ENCODE measurements at places on chromosomes 2 and 18.

- DNase-seq = peak; percentile 54
These were observed 22.5 kb upstream of the ACVR1 start for GRCh38 chr2:157898591-157898996.

GRCh38 chr2:9377461-9378097 is 45.7 kb downstream of the ITGB1BP1 start:
- DNase-seq = no peak

GRCh38 chr2:72917138-72917876 is at the start of gene EMX1:
Gene EMX1, plus strand, starts transcription at chr2:72917519. Its CDS starts 334 bp downstream, at chr2:72917853.
- DNase-seq = peak; percentile 56

GRCh38 chr2:152761214-152761613 is 42.8 kb downstream of the ARL6IP6 start:
- DNase-seq = no peak

GRCh38 chr2:207688597-207688996 is 22.8 kb upstream of the CCNYL1 start:
- no peak for DNase-seq

- no peak for DNase-seq
These were observed 34.9 kb downstream of the SCTR start for GRCh38 chr2:119489232-119489952.

GRCh38 chr2:225779829-225780228 is 380.3 kb downstream of the NYAP2 start:
- DNase-seq = no peak

- DNase-seq = peak; percentile 81
These were observed 594 bp downstream of the FAM161A start for GRCh38 chr2:61853086-61853846.

DNA sequence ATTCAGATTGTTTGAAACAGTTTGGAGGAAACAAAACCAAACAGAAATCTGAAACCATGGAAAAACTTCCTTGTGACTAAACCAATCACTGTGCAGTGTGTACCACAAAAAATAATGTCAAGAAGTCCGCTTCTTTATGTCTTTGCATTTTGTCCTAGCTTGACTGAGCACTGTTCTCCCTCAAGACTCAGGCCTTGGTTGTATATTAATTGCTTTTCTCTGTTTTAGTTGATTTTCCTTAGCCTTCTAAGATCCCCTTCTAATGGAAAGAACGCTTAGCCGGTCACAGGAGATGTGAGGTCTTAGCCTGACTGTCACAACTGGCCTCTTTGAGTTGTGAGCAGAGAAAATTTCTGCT is 56.6 kb downstream of the LCLAT1 start:
- DNase-seq = no peak

DNA sequence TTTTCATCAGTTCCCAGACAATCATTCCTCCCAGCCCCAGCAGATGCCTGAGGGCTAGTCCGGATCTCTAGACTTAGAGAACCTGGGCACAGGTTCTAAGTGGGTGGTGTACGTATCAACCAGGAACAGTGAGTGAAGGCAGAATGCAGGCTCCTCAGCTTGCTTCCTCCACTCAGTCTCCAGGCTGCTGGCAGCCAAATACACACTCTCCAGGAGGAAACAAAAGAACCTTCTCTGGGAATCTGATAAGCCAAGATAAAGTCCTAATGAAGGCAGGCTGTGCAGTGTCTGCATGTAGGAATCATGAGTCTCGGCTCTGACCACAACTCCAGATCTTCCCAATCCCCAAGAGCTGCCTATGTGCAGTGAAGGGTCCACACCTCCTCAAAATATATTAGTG is 245.7 kb downstream of the SP3 start:
- no peak for DNase-seq

DNA sequence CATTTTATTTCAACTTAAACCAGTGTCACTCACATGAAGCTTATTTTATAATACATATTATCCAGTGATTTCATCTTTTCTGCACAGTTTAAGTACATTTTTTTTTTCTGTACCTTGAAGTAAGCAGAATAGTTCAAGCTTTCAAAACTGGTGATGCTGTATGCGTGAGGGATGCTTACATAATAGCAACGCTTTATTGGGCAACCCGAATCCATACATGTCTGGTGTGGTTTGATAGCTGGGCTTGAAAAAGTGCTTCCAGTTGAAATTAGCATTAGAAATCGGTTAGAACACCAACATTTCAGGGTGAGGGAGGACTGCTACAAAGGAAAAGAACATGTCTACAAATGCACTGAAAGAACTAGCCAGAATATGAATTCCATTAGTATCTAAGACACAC is 117.4 kb downstream of the MBP start:
- peak; percentile 55 for DNase-seq

GRCh38 chr18:11310476-11311086 is 161.2 kb upstream of the PIEZO2 start:
- peak; percentile 81 for DNase-seq

DNA sequence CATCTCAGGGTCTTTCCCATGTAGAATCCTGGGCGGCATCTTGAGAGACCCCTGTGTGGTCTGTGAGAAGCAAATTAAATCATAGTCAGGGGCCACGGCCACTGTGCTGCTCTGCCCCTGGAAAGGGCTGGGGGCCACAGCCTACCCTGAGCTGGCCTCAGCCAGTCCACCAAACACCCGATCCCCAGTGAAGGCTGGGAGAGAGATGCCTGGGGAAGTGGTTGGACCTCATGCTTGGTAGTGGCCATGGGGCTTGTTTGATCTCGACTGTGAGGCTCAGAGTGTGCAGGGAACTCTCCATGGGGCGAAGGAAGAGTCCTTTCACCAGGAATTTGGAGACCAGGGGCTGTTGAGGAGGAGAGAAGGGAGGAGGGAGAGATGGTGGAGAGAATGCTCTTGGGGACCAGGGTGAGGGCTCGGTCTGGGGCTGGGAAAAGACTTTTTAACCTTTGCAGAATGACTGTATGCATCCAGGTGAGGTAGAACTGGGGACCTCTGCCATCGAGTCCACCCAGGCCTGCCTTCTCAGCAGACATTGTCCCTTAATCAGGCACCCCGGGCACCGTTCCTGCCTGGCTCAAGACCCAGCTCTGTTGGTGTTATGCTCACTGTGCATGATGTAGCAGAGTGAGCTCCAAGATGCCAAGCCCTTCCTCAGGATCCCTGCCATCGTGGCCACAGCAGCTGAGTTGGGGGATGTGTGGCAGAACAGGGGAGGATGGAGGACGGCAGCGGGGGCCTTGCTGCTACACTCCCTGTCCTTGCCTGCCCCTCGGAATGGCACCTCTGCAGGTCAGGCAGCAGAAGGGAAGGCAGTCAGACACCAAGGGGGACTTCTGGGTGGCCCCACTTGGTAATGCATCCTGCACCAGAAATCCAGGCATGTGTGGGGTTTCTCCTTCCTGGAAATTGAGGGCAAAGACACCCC is 249.9 kb downstream of the DYSF start:
- DNase-seq = no peak

DNA sequence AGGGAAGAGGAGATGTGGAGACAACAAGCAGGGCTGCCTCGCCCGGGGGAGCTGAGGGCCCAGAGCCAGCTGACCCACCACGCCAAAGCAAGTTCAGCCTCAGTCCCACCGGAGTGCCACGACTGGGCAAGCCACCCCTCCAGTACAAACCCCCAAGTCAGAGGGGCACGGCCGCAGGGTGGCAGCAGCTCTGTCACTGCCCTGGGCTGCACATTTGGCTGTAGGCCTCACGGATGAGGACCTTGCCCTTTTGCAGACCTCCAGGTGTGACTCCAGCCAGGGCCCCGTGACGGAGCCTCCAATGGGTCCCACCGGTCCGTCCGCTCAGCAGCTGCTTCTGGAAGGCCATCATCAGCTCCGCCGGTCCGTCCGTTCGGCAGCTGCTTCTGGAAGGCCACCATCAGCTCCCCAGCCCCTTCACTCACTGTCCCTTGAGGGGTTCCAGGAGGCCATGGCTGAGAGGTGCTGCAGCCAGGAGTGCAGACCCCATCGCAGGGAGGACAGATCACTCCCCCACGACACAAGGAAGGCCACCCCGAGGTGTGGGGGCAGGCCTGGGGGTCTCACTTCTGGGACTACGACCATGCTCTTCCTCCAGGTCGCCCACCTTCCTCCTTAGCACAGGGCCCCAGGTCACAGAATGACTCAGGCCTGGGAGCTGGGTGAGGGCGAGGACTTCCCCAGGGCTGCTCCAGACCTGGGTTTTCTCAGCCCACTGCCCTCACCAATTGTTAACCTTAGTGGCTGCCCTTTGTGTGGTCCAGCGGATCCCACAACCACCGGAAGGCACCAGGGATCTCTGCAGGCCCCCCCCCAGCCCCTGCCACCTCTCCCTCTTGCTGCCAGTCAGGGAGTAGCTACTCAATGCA is 24.6 kb upstream of the STK25 start:
- DNase-seq = no peak

GRCh38 chr2:105779394-105779793 is 34.7 kb downstream of the NCK2 start:
- no peak for DNase-seq

DNA sequence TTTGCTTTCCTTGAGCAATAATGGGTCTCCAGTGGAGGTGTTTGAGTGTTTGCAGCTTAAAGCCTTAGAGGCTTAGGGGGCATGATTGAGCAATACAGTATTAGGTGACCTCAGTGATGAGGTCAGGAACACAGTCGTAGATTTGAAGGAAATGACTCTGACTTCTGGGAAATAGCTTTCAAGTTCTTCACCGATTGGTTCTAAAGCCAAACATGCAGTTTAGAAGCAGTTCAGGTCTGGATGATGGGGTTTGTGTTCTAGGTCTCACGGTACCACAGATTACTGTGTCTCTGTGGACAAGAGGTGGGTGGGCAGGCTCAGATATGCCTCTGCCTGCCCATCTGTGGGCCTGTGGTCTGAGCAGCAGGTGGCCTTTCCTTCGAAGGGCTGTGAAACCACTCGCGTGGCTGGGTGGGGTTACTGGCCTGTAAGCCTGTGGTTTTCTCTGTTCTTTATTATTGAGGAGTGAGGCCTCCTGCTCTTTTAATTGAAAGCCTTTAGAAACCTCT is 7.8 kb downstream of the MTHFD2 start:
- peak; percentile 81 for DNase-seq

DNA sequence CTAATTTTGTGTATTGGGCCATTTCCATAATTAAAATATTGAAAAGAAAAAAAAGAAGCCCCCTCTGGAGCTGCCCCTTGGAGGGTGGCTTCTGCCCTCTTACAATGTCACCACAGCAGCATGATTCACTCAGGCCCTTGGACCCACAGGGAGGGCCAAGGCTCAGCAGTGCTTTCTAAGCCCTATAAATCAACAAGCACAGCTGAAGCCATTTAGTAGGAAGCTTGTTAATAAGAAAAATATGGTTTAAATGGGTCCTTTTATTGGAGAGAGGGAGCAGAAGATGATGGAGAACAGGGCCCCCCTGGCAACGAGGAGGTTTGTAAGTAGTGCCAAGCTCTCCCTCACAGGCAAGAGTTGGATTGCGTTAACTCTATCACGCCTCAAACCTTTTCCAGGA is 107.6 kb upstream of the FZD7 start:
- no peak for DNase-seq

- no peak for DNase-seq
These were observed 194.9 kb upstream of the TNP1 start for GRCh38 chr2:217054791-217055190.

DNA sequence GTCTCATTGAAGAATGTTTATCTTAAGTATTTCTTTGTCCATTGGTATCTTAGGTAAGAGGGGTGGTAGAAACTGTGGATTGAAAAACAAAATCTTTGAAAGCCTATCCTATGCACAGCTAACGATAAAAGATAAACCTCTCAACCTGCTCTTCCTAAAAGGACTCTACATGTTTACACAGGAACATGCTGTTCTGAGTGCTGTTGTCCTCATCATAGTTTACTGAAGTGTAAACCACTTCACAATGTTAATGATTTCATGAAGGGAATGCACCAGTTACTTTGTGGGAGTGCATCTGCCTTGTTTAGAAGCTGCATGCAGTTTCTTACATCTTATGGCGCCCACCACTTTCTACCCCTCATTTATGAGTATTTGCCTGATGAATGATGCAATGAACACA is 1.2 kb downstream of the ACMSD start:
- DNase-seq = no peak

- DNase-seq = peak; percentile 28
These were observed 243.2 kb upstream of the HDAC4 start for GRCh38 chr2:239644011-239644410.

DNA sequence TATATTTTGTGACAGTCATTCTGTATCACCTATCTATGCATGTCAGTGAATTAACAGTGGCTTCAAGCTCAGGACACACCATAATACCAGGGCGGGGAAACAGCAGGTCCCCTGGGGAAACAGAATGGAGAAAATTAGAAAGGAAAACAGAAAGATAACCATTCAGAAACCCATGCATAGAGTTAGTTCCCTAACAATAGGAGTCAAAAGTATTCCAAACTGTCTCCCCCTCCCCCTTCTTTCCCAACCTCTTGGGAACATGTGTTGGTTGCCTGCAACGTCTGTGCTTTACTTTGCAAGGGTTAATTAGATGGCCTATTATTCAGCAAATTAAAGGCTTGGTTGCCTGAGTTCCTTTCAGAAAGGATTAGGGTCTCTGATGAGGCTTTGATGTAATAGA is 176.4 kb downstream of the MYO3B start:
- DNase-seq = no peak

- no peak for DNase-seq
These were observed 39.5 kb downstream of the STK39 start for GRCh38 chr2:168207851-168208250.

- no peak for DNase-seq
These were observed 65.0 kb downstream of the SCG2 start for GRCh38 chr2:223537115-223537514.

All from hematopoietic multipotent progenitor cell treated with erythropoietin and hydrocortisone succinate and interleukin-3 and kit ligand, for 6 days (in vitro differentiated cells).